ENCODE measurements at places on chromosomes 7 and 10.

DNA sequence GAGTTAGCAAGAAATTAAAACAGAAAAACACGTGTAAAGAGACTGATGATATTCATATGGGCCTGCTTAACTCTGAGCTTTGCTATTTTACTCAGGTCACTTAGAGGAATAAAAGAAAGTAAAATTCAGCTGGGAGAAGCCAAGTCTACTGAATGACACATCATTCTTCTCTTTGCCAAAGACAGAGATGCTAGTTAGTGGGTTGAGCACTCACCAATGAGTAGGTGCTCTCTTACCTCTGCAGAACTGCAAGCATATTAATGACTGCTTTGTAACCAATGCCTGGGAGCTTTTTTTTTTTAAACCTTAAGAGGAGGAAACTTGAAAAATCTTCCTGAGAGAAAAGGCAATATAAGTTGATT is 44.8 kb upstream of the BAMBI start:
- no peak for DNase-seq

- no peak for DNase-seq
These were observed 136.4 kb upstream of the ODAD2 start for GRCh38 chr10:28135258-28135657.

- no peak for DNase-seq
These were observed 528.5 kb downstream of the LRMDA start for GRCh38 chr10:75959912-75960311.

GRCh38 chr7:106870983-106871410 is 5.9 kb downstream of the PIK3CG start:
- no peak for DNase-seq

- DNase-seq: no peak
These were observed 247.9 kb upstream of the PTN start for GRCh38 chr7:137591421-137591837.

DNA sequence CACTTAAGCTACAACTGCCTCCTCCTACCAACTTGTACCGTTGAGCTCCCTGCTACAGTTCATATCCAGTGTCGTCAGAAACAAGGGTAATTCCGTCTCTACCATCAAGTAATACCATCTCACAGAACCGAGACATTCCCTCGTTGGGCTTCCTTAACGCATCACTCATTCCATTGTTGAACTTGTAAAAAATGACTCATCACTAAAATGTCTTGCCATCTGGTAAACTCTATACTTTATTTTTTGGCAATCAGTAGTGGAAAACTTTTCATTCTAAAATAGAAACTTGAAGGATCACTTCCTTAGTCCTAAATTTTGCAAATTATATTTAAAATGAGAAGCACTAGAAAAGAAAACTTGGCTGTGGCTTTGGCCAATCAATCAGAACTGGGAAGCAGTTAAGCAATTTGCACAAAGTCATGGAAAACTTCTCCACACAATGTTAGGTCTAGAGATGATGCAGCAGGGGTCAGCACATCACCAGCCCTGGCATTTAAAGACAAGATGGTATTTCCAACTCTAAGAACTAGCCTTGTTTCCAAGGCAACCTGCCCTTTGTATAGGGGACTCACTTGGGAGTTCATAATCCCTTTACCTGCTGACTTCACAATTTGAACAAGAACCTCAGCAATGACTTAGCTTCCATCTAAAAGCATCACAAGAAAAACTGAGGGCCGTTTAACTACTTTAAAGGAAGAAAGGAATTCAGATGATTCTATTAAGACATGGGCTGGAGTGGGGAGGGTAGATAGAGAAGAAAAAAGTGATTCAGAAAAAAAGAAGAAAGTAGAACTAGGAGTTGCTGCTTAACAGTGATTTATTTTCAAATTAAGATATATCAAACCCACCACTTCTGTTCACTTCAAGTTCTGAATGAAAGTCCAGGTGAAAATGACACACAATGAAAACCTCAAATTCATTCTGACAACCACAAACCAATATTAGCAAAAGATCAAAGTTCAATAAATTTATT is 288.1 kb downstream of the PARD3 start:
- no peak for DNase-seq

- DNase-seq: no peak
These were observed 18.2 kb downstream of the SEC31B start for GRCh38 chr10:100501423-100501822.

DNA sequence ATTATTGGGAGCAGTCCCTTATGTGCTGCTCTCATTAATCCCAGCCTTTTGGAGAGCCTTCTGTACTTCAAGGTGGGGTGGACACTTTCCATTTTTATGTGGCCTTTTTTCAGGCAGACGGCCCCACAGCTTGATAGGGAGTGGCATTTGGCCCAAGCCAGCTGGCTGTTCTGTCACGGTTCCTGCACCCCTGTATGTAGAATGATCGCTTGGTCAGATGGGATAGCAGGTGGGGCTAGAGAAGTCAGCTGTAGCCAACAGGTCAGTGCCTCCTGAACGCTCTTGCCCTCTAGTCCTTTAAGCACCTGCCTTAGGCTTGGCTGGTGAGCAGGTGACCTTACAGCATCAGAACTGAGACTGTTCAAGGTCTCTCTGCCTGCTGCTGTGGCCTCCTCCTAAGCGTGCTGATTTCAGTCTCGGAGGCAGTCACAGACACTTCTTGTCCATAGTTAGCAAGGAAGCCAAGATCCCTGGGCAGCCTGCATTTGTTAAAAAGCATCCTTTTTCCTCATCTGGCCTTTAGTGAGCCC is 95.3 kb downstream of the LRRC4 start:
- DNase-seq: no peak

- no peak for DNase-seq
These were observed 46.6 kb upstream of the COL1A2 start for GRCh38 chr7:94348142-94348541.

DNA sequence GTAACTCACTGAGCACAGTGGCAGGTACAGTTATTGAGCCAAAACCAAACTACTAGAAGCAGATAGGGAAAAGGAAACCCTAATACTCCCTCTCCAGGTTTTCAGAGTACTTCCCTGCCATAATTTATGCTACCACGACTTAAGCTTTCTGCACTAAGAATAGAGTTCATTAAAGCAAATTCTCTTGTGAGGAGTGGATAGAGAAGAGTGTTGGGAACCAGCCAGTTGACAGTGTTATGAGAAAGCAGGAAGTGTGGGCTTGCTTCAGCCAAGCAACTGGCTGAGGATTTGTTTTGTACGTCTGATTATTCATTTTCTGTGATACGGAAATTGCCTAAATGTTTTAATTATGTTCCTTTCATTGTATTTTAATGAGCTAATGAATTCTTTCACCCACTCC is 280.5 kb downstream of the KIF20B start:
- DNase-seq: no peak

GRCh38 chr7:91324663-91325062 is 60.4 kb downstream of the FZD1 start:
- no peak for DNase-seq

- DNase-seq: no peak
These were observed 59.9 kb downstream of the MGMT start for GRCh38 chr10:129526943-129527342.

DNA sequence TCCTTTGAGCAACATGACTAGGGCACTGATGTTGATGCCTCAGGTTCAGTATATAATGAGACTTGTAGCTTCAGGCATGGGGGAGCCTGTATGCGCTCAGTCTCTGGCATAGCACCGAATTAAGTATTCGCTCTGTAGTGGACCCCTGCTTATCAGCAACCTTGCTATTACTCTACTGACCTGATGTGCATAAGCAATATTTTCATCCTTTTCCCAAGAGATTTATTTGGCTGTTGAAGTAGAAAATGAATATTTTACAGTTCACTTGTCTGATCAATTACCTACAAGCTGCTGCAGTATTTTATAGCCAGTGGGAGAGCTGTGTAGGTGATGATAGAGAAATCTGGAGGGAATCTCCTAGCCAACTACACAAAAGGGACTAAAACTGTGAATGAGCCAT is 781.6 kb upstream of the PHF14 start:
- no peak for DNase-seq

DNA sequence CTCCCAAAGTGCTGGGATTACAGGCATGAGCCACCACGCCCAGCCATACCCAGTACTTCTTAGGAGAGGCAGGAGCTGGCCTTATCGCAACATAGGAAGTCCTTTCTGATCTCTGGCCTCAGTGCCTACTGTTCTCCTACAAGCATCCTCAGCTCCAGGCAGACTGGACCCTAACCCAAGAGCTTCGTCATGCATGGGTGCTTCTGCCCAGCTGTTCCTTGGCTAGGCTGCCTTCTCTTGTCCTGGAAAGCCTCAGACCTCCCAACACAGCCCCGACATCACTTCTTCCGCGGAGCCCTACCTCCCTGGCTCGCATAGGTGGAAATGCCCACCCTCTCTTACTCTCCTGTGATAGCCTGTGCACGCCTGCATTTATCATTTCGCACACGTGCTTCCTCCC is 15.8 kb downstream of the BCL7B start:
- no peak for DNase-seq

DNA sequence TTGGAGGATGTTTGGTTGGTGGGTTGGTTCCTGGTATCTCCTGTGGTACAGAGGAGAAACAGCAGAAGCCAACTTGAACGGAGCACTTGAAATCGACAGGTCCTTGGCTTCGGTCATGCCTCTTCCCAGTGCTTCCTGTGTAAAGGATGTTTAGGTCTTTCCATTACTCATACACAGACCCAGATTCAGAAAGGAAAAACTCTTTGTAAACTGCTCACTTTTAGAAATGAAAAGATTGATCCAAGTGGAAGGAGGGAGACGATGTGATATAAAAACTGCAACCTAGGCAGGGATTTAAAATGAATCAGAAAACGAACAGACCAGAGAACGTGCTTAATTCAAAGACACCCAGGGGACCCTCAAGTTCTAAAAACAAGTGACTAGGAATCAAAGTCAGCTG is 338.4 kb downstream of the GALNT17 start:
- no peak for DNase-seq

DNA sequence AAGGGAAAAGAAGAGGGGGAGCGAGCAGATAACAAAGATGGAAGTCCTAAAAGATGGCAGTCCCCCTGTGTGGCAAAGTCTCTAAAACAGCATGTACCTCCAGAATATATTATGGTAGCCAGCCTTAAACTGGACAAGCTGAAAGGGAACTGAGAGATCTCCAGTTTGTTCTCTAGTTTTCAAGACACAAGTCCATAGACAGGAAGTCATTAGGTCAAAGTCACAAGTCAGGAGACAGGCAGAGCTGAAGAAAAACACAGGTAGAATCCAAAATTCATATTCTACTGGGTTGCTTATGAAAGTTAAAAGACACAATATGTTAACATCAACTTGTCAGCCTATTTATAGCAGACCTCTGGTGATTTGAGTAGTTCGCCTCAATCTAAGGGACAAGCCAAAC is 38.7 kb downstream of the FAM107B start:
- no peak for DNase-seq

DNA sequence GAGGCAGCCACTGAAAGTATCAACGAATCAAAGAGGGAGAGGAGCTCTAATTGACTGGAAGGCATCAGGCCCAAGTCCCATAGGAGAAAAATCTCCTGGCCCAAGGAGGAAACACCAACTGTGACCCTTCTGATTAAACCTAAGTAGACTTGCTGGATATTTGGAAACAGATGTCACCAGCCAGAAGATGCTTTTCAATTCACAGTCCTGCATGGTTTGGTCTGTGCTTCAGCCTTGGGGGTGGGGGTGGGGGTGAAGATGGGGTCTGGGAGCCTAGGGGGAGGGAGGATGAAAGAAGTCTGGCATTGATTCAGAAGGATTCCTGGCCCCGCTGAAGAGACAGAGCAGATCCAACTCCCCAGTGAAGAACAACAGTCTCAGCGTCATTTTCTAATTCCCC is 623.7 kb downstream of the PARD3 start:
- no peak for DNase-seq

DNA sequence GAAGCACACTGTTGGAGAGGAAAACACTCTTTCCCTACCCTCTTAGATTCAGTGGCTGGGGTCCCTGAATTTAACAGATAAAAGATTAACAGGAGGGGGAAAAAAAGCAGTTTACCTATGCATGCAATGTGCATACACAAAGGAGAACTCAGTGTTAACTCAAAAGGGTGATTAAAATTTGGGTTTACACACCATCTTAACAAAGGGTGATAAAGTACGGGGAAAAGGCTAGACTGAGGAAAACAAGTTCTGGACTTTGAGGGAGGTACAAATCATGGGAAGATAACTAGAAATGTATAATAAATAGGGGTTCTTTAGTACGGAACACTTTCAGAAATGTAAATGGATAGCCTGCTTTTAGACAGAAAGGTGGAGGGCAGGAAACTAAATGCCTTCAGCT is 83.1 kb downstream of the SRPK2 start:
- no peak for DNase-seq

GRCh38 chr7:156558198-156558597 is 82.4 kb upstream of the RNF32 start:
- DNase-seq: no peak

GRCh38 chr7:156232931-156233705 is 407.5 kb upstream of the RNF32 start:
- no peak for DNase-seq

DNA sequence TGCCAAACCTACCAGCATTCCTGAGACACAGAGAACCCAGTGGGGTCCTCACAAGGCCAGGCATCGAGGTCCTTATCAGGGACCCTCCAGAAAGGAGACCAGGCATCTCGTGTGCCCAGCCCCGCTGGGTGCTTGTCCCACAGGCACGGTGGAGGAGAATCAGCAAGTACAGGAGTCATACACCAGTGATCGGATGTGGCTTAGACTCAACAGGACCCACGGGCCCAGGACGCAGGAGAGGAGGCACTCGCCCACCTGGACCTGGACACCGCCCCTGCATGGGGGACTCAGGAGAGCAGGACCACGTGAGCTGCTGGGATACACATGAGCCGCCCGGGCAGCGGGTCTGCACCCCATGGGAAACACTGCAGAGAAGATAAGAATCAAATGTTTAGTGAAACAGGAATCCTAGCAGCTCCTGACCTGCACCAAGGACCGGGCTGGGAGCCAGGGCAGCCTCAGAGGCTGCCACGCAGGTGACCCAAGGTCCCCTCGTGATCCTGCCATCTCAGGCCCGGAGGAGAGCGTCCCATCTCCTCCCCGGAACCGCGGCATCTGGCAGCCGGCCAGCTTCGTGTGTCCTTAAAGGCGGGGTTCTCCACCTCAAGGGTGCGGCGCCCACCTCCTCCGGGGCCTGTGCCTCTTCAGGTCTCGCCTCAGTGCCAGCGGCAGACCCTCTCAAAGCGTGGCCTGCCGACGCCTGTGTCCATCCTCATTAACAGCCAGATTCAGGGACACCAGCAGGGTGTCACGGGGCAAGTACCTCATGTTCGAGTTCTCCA is 59.2 kb downstream of the FOXL3 start:
- DNase-seq: no peak
